Anterior cingulate cortex (tissue), 58 donors: ENCODE measurements at places on chromosomes 6 and 20.

- no peak for DNase-seq
These were observed 60.6 kb downstream of the SSR1 start for GRCh38 chr6:7252390-7252789.

GRCh38 chr20:59453759-59454560, 150.4 kb upstream of the PHACTR3 start:
- DNase-seq: no peak

DNA sequence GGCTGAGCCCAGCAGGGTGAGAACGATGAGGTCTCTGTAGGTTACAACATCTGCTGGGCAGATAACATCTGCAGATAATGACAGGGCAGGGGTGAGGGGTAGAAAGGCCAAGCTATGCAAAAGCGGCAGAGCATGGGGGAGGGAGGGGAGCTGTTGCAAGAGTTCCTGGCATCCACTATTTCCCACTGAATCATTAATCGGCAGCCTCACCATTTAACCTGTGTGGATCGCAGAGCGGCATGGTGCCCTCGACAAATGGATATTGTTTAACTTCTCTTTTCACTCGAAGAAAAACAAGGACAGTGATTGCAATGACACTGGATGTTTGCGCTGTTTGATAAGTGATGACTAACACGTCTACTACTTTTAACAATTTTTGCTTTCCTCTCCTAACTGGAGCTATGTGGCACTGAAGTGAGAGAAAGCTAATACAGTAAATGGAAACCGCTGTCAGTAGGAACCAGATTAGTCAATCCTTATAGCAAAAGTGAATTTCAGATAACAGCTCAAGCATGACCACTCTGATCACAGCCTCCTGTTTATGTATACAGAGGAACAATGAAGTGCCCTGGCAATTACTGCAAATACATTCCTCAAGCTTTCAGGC, 381.5 kb downstream of the TFAP2A start:
- DNase-seq: no peak

- DNase-seq: no peak
These were observed 373.6 kb upstream of the NRSN1 start for GRCh38 chr6:23752414-23752813.

DNA sequence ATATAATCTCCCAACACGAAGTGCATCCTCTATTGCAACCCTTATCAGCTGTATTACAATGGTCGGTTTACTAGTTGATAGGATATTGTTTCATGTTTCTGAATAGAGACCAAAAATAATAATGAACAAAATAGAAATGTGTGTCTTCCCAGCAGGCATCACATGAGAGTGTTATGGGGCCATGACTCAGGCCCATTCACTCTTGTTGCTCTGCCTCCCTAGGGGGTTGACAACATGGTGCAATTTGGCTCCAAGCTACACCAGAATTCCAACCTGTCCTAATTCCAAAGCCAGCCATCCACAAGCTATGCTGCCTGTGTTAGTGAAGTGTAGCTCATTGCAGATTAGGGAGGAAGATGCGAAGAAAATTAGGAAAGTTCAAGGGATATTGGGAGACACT, 13.1 kb upstream of the SAYSD1 start:
- no peak for DNase-seq

- no peak for DNase-seq
These were observed 185.4 kb downstream of the TRIM27 start for GRCh38 chr6:28738396-28738765.

- no peak for DNase-seq
These were observed 148.8 kb downstream of the ARID1B start for GRCh38 chr6:156925718-156926607.

DNA sequence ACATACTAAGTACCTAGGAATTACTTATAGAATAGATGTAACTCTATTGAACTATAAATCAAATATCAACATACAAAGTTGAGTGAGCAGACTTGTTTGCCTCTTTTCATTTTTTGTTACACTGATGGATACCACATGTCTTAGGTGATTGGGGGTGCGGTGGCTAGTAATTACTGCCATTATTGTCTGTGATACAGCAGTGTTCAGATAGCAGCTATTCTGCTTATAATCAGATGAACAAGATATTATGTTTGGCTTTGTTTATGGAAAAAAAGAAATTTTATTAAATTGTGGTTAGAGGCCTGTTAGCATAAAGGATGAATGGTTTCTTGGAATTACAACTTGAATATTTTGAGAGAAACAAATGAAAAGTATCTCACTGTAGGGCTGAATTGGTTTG, 55.9 kb downstream of the KCNQ5 start:
- no peak for DNase-seq

- peak; percentile 56 for DNase-seq
These were observed 278 bp downstream of the UST start for GRCh38 chr6:148747145-148747470.

- DNase-seq: peak; percentile 43
These were observed 39.4 kb downstream of the KIAA1755 start for GRCh38 chr20:38221119-38221589.

- no peak for DNase-seq
These were observed 306.8 kb downstream of the LMBRD1 start for GRCh38 chr6:69489970-69490369.

DNA sequence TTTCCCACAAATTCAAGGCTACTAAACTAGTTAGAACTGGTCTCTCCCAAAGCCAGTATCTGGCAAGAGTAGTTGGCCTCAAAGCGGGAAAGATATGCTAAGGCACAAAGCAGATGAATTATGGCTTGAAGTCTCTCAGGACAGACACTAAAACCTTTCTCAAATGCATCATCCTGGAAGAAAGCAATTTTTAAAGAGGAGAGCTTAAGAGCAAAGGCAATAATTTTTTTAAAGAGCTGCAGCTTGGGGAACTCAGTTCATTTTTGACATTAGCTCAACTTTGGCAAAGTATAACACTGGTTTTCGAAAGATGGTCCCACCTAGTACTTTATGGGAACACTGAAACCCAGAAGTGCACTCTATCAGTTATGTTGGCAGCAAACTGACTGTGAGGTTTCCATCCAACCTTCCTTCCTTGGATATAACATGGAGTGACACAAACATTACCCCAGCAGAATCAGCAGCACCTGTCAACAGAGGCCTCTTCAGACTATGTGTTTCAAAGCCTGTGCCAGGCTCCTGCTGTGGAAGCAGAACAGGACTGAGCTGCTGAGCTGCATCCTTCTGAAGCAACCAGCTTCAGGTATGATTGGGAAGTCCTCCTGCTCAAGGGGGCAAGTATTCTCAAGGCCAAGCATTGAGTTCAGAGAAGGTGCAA, 852.3 kb upstream of the HS3ST5 start:
- DNase-seq: no peak

GRCh38 chr6:8557014-8557748, 121.8 kb upstream of the SLC35B3 start:
- no peak for DNase-seq

DNA sequence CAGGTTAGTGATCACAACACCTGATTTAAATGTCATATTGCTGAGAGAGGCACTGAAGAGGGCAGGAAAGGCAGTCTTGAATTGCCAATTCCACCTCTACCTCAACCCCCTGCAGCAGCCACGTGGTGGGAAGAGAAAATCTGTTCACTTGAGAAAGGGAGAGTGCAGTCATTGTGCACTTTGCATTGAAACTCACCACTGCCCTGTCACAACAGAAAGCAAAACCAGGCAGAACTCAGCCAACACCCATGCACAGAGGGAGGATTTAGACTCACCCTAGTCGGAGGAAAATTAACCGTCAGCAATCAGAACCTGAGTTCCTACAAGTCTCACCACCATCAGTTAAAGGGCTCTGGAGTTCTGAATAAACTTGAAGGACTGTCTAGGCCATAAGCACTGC, 1040.2 kb downstream of the HACE1 start:
- DNase-seq: no peak

DNA sequence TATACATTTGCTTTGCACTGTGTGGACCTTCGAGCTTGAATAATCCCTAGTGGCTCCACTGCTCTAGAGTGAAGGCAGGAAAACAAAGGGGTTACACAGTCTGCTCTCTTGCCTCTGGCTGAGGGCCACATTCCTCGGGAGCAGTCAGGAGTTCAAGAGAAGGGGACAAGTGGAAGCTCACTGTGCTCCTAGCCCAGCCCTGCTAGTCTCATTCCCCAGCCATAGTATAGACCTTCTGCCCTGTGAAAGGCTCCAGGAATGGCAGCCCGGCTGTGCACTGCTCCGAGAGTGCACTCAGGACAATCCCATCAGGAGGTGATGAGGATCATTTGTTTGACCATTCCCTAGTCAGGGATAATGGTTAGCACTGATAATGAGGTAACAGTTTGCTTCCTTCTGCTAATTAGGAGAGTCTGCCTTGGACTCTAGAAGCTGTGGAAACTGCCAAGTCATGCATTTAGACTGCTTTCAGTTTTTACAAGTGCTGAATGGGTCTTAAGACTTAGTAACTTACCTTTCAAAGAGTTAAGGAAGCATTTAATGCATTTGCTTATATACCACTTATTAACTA, 8.5 kb downstream of the IYD start:
- DNase-seq: no peak

GRCh38 chr6:100116411-100117194, 122.6 kb upstream of the MCHR2 start:
- peak; percentile 12 for DNase-seq

DNA sequence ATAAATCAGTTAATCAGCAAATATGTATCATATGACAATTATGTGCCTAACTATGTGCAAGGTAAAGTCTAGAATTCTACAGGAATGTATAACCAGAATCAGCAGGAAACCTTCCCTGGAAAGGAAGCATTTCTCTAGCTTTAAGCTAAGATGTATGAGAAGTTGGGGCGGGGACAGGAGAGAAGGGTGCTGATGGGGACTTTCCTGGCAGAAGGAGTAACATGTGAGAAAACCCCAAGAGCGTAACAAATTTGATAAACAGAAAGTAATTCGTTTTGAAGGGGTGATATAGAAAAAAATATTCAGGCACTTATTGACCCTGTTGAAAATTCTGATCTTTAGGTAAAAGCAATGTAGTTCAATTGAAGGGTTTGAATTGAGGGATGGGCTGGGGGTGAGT, 226.1 kb downstream of the KHDRBS2 start:
- no peak for DNase-seq

DNA sequence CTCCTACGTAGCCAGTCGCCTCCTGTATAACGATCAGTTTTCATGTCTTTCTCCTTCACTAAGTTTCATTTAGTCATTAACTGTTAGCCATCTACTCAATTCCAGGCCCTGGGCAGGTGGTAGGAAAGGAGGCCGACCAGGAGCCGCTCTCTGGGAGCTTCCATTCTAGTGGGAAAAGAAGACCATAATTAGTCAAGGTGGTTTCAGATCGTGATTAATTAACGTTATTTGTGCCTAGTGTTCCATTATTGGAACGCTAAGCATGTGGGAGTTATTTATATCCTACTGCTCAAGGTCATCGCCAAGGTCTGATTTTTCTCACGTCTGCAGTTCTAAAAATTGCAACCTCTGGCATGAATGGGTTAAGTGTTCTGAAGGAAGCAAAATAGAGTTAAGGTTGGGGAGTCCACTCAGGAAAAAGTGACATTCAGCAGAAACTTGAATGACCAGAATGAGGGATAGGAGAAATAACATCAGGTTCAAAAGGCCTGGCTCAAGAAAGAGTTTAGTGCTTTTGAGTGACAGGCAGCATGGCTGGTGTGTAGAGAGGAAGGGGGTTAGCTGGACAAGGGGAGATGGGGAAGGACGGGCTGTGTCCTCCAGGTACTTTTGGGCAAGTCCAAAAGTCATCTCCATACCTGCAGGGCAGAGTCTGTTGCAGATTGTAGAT, 812 bp downstream of the SLC9A8 start:
- no peak for DNase-seq

- DNase-seq: no peak
These were observed 25.7 kb downstream of the FKBP5 start for GRCh38 chr6:35662999-35663398.

DNA sequence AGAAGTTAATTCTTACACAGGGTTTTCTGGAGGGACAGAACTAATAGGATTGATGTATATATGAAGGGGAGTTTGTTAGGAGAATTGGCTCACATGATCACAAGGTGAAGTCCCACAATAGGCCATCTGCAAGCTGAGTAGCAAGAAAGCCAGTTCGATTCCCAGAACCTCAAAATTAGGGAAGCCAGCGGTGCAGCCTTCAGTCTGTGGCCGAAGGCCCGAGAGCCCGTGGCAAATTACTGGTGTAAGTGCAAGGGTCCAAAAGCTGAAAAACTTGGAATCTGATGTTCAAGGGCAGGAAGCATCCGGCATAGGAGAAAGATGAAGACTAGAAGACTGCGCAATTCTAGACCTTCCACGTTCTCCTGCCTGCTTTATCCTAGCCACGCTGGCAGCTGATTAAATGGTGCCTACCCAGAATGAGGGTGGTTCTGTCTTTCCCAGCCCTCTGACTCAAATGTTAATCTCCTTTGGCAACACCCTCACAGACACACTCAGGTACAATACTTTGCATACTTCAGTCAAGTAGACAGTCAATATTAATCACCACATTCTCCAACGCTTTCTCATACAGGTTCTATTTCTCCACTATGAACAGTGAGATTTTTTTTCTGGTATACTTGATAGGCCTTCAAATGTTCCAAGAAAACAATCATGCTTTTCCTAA, 357.0 kb downstream of the LAMA2 start:
- DNase-seq: no peak

DNA sequence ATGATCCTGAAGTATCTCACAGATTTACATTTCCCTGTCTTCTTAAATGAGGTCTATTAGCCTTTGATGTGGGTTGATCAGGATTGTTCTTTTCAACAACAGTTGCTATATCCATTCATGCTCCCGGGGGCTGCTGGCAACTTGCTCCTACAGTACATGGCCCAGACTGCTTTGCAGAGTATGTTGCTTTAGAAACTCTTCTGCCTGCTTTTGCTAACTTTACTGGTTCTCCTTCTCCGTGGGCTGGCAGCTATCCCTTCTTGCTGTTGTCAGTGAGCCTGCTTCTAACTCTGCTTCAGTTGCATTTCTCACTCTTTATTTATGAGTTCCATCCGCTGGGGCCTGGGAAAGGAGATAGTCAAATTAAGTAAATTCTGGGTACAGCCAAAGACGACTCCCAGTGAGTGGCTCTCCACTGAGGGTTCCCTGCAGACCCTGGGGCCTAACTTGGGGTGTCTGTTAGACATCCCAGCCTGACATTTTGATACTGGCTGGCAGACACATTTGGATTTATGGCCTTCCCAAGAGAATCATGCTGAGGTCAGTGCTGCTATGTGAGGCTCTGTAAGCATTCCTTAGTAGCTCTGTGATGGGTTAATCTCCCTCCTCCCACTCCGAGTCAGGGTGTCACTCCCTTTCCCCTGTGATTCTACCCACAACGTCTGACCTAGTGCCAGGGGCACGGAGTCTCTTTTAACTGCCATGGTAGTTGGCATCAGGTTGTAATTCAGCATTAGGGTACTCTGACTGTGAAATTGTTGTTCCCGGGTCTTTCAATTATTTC, 73.6 kb downstream of the SLX4IP start:
- no peak for DNase-seq
